ENCODE measurements at places on chromosomes 2 and 18.

- no peaks in the 10 kb centered on the region for H3K4me1 ChIP-seq
- no peak overlapping the region for H3K27ac ChIP-seq
- H3K27me3 ChIP-seq = no peaks in the 10 kb centered on the region
- DNase-seq = no peak
- no peak overlapping the region for H3K4me3 ChIP-seq
- H3K36me3 ChIP-seq = no peaks in the 10 kb centered on the region
Measured at GRCh38 chr2:54353216-54353615, 97.2 kb upstream of the TSPYL6 start.

GRCh38 chr2:179936141-179936540 lies 71.0 kb downstream of the CWC22 start:
- DNase-seq = no peak
- no peaks in the 10 kb centered on the region for H3K36me3 ChIP-seq
- H3K4me1 ChIP-seq = no peaks in the 10 kb centered on the region
- H3K27me3 ChIP-seq = no peaks in the 10 kb centered on the region
- no peak overlapping the region for H3K4me3 ChIP-seq

- H3K27me3 ChIP-seq = no peaks in the 10 kb centered on the region
- no peak overlapping the region for H3K4me3 ChIP-seq
Measured at GRCh38 chr18:35155398-35156117, 85.3 kb upstream of the ZNF397 start.

DNA sequence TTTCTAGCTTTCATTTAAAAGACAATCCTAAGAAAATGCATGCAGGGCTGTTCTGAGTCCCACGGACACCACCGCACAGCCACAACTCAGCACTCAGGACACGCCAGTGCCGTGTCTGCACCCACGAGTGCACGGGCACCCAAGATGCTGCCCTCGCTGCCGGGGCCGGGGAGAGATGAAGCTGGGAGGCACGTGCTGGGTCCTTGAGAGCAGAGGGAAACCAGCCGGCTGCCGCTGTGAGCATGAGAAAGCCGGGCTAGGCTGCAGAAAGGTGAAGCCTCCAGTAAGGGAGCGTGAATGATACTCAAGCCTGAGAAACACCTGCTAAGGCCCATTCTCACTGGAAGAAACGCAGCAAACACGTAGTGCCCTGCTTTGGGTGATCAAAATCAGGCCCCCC lies 4.8 kb downstream of the COPS9 start:
- H3K36me3 ChIP-seq = peaks cover 72% of the 10 kb centered on the region
- DNase-seq = no peak
- H3K27me3 ChIP-seq = no peaks in the 10 kb centered on the region
- H3K4me1 ChIP-seq = peaks cover 25% of the 10 kb centered on the region

DNA sequence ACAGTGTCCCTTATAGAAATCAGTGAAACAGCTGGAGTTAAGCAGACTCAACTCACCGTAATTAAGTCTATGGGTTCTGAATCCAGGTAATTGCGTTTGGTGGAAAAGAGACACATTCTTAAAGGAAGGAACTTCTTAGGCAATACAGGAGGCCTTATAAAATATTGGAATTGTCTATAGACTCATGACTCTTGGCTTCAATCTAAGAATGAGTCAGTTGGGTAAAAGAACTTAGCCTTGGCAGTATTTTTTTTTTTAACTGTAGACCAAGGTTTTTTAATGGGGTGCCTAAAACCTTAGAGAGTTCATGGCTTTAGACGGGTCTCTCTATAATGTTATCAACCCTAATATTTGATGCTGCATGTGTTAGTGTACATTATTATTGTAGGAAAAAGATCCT lies 47.6 kb downstream of the CCDC85A start:
- DNase-seq = no peak
- no peak overlapping the region for H3K27ac ChIP-seq
- no peaks in the 10 kb centered on the region for H3K27me3 ChIP-seq
- no peak overlapping the region for H3K4me3 ChIP-seq
- no peaks in the 10 kb centered on the region for H3K4me1 ChIP-seq

DNA sequence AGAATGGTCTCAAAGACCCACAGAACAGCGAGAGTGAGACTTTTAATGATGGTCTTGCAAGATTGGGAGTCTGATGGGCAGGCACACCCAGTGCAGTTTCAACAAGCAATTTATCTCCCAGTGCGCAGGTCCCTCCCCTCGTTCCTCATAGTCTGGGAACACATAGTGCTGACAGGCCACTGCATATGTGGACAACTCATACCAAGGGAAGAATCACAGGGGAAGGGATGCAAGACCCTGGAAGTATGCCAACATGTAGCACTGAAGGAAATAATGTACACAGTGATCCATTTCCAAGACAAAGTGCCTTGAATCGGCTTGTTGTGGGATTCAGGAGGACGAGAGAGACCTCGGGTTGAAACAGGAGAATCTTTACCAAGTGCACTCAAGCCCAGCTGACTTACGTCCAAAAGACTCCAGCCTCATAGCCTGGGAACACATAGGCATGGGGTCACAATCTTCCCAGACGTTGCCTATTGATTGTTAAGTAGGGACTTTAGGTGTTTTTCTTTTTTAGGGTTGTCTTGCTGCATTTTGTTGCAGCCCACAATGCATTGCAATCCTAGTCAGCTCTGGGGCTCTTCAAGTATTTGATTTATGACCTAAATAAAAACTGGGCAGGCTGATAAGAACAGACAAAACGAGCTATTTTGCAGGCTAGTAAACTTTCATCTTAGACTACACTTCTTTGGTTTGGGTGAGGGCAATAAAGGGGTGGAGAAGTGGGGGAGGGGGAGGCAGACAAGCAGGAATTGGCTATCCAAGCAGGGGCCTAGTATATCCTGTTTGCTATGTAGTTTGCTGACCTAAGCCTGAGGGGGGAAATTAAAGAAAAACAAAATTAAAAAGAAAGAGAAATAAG lies 24.7 kb upstream of the SERPINB5 start:
- no peak overlapping the region for H3K27ac ChIP-seq
- H3K27me3 ChIP-seq = no peaks in the 10 kb centered on the region
- no peak overlapping the region for H3K4me3 ChIP-seq

GRCh38 chr2:40725950-40726349 lies 274.1 kb upstream of the SLC8A1 start:
- peaks cover 3% of the 10 kb centered on the region for H3K4me1 ChIP-seq
- H3K27ac ChIP-seq = no peak overlapping the region
- no peak for DNase-seq
- no peak overlapping the region for H3K4me3 ChIP-seq
- H3K36me3 ChIP-seq = no peaks in the 10 kb centered on the region

DNA sequence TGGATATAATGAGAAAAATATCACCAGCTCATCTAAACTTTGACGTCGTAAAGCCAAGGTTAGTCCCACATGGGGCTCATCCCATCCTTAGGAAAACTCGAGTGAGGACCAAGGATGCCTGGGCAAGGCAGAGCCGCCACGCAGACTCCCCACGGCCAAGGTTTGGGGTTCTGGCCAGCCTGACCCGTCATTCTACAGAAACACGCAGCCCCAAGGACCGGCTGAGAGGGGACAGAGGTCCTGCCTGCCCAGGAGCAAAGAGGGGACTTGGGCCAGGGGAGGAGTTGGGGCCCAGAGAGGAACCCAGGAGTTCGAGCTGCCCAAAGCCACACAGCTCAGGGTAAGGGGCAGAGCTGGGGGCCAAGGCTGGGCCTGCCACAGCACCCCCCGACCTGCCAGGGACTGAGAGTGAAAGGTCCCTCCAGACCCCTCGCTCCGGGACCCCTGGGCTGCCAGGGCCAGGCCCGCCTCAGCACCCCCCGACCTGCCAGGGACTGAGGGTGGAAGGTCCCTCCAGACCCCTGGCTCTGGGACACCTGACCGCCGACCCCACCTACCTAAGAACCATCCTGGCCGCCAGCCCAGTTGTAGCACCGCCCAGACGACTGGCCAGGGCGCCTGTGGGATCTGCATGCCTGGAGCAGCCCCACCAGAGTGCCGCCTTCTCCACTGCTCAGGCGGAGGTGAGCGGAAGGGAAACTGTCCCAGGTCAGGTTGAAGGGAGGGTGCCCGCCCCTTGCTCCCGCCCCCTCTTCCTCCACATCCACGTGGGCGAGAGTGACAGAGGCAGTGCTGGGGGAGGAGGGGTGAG lies at the start of gene PDCD1:
TSS of gene PDCD1 (minus strand) at position 689 of the 811 bp plus-strand sequence. CDS start at position 633, 56 bp downstream.
- H3K27me3 ChIP-seq = no peaks in the 10 kb centered on the region
- no peak for DNase-seq
- peak within 1 kb of the TSS; percentile 52 for H3K4me3 ChIP-seq
- peaks cover 36% of the 10 kb centered on the region for H3K4me1 ChIP-seq

GRCh38 chr2:99389946-99390345 lies 52.8 kb downstream of the EIF5B start:
- no peaks in the 10 kb centered on the region for H3K27me3 ChIP-seq
- no peaks in the 10 kb centered on the region for H3K4me1 ChIP-seq
- H3K27ac ChIP-seq = no peak overlapping the region
- no peak for DNase-seq

DNA sequence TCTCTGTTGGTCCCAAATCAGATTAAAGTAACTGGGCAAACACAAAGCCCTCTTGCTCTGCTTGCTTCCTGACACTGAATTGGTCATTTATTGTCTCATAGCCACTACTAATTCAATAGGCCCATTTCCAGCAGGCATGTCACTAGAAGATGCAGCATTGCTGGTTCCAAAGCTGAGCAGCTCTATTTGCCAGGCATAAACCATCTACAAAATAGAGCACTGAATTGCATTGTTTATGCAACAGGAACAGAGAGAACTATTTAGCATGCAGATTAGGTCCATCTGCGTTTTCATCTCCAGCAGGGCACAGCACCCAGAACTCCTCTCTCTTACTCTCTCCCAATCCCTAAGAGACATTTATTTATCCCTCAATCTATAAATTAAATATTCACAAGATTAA lies 227.6 kb downstream of the SUCLG1 start:
- no peak for DNase-seq
- no peak overlapping the region for H3K4me3 ChIP-seq
- H3K27ac ChIP-seq = no peak overlapping the region
- no peaks in the 10 kb centered on the region for H3K27me3 ChIP-seq
- H3K4me1 ChIP-seq = no peaks in the 10 kb centered on the region
- no peaks in the 10 kb centered on the region for H3K36me3 ChIP-seq

DNA sequence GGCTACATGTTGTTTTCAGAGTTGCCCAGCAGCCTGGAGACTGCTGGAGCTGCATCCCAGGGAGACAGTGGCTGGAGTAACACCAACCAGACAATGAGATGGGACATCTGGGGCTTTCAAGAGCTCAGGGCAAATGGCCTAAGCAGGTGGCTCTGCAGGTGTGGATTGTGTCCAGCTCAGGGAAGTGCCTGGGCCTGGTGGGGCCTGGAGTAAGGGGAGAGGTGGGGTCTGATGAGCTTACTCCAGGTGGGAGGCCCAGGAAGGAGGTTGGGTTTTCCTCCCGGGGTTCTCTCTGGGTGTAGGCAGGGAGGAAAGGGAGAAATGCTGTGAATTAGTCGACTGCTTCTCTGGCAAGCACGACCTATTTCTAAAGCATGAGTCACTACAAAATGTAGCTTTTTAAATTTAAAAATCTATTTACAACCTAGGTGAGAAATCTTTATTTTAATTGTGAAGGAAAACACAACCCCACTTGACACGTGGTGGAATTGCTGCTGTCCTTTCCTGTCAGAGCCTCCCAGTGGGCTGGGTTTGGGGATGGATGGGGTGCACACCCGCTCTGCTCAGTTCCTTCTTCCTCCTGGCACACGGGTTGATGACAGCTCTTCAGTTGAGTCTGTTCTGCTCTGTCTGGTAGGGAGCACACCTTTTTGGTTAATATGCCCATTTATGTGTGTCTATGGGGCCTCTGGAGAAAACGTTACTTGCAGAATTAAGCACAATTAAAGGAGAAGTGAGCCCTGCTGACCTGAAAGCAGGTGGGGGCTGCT lies 81.6 kb downstream of the SH3RF3 start:
- H3K4me1 ChIP-seq = peaks cover 8% of the 10 kb centered on the region
- H3K36me3 ChIP-seq = no peaks in the 10 kb centered on the region
- no peaks in the 10 kb centered on the region for H3K27me3 ChIP-seq
- no peak overlapping the region for H3K4me3 ChIP-seq

DNA sequence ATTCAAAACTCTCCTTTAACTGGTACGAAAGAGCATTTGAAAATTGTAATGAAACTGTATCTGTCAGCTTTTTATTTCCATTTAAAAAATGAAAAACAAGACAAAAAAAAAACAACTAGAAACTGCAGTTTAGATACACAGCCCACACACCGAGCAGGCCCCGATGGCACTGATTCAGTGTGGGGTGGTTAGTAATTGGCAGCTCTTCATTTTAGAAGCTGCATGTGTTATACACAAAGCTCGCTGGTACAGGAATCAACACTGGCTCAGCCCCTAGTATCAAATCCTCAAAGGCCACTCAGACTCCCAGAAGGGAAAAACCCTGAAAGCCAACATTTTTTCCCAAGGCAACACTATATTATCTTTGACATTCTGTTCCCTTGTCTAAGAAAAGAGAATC lies 30.5 kb upstream of the RMDN2 start:
- no peaks in the 10 kb centered on the region for H3K36me3 ChIP-seq
- H3K4me3 ChIP-seq = no peak overlapping the region
- H3K27me3 ChIP-seq = no peaks in the 10 kb centered on the region
- peaks cover 24% of the 10 kb centered on the region for H3K4me1 ChIP-seq
- no peak for DNase-seq
- no peak overlapping the region for H3K27ac ChIP-seq

DNA sequence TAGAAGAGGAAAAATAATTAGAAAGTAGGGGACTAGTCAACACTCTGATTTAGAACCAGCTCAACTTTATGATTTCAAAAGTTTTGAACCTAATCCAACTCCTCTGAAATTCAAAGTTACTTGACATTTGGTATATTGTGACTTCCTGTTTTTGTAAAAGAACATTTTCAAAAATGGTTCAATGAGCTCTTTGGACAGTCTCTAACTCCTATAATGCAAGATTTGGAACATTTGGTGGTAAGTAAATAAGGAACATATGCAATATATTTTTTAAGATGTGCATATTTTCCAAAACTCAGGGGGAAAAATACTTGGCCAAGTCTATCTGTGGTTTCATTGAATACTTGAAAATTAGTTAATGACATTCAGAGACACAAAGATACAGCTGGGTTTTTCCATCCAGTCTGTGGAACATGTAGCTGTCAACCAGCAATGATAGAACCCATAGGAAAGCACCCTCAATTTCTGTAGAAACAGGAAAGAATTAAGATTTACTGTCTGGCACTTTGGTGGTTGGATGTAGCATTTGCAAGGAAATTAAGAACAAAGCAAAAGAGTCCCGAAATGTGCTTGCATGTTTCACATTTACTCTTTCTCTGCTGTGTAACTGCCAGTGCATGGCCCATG lies 17.0 kb upstream of the ANKRD44 start:
- H3K36me3 ChIP-seq = no peaks in the 10 kb centered on the region
- no peaks in the 10 kb centered on the region for H3K4me1 ChIP-seq
- no peak overlapping the region for H3K27ac ChIP-seq
- no peak for DNase-seq

DNA sequence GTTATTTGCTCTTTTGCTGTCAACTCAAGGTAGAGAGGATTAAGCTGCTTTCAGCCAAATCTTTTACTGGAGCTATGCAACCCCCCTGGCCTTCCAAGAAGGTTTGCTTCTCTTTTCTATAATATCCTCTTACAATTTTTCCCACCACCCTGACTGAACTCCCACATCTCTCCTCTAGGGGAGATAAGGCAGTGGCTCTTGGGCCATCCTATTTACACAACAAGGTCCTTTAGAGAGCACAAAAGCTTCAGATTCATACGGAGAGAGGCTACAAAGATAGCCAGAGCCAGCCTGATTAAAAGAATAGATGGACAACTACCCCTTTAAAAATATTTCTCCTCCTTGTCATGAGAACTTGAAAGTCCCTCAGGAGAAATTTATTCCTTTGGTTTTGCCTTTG lies 95.7 kb downstream of the TPGS2 start:
- no peaks in the 10 kb centered on the region for H3K36me3 ChIP-seq
- H3K27ac ChIP-seq = no peak overlapping the region
- DNase-seq = no peak
- no peaks in the 10 kb centered on the region for H3K27me3 ChIP-seq
- no peaks in the 10 kb centered on the region for H3K4me1 ChIP-seq
- H3K4me3 ChIP-seq = no peak overlapping the region
